Chondrocyte (in vitro differentiated cells): ENCODE measurements at places on chromosomes 11 and 22. TPM values are rescaled to one million over a fixed set of nuclear protein-coding genes. Genes with fewer than 3 reads are reported as not detected.

DNA sequence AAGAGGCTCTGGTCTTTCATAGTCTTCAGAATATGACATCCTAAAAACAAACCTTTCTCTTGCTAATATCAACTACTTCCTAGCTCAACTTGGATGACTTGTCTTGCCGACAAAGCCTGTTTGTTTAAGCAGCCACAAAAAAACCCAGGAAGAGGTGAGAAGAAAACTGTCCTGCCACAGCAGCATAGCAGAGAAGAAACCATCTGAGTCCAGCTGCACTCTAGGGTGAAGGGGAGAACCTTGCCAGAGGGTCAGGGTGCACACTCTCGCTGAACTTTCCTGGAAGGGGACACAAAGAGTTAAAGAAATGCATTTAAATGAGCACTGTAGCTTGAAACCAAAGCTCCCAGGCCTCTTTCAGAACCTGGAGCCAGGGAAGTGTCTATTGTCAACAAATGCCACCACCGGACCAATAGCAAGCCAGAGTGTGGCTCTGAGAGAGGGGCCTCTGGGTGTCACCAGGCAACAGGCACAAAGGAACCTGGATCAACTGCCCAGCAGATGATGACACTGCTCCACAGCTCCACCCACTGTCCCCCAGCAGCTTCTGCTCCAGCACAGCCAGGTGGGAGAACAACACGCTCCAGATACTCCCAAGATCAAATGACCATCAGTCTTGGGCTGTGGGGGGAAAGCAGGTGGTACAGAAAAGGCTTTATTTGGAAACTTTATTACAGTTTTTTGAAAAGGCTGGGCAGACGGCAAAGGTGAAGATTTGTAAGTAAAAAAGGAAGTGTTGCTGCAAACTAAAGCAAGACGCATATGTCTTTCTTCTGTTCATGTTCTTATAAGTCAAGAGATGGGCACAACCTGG lies 105.7 kb downstream of the RASSF10 start:
- DNase-seq, result no peak

DNA sequence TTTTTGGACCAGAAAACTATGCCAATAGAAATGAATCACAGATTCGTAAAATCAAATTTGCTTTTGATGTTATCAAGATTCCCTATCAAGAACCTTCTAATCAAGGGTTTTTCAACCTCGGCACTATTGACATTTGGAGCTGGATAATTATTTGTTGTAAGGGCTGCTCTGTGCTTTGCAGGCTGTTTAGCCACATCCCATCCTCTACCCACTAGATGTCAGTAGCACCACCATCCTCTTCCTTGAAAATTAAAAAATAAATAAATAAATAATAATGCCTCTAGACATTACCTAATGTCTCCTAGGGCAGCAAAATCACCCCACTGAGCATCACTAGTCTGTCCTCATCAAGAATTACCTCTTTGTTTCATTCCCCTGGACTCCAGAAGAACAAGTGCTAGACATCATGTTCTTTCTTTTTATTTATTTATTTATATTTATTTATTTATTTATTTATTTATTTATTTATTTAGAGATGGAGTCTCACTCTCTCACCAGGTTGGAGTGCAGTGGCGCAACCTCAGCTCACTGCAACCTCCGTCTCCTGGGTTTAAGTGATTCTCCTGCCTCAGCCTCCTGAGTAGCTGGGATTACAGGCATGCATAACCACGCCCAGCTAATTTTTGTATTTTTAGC lies 744.7 kb downstream of the KCNA4 start:
- no peak for DNase-seq

KRTAP5-10 gene
- not detected in 3 replicates for total RNA-seq

SMC1B gene
- total RNA-seq, result not detected in 3 replicates

DNA sequence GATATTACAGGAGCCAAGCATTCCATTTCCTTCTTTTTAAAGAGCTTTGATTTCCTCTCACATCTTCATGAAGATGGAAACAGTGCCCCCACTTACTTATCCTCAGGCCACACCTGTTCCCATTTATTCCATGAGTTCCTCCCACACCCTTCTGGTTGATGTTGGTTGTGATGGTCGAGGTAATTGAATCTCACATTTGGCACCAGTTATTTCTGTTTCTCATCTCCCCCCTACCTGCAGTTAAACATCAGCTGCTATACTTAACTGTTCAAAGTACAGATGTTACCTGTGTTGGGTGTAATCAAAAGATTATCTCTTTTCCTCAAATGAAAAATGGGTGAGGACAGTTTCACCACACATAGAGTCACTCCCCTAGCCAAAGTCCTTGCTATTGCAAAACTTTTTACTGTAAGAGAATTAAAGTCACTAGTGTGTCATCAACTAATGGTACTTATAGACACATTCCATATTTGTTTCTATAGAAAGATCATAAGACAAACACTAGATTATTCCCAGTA lies 1.9 kb downstream of the TMEM45B start:
- no peak for DNase-seq

- DNase-seq, result no peak
Observed at GRCh38 chr11:126597041-126597440, 241.6 kb downstream of the ST3GAL4 start.

ALKBH8 gene
- total RNA-seq, result 5.8 to 9.2 TPM (median 6.2 TPM) in 3 replicates

- no peak for DNase-seq
Observed at GRCh38 chr11:36349351-36350136, 53.5 kb downstream of the PRR5L start.

GRCh38 chr11:105786741-105787140 lies 176.9 kb downstream of the GRIA4 start:
- no peak for DNase-seq

- no peak for DNase-seq
Observed at GRCh38 chr22:50035131-50035881, 22.7 kb upstream of the IL17REL start.

DNA sequence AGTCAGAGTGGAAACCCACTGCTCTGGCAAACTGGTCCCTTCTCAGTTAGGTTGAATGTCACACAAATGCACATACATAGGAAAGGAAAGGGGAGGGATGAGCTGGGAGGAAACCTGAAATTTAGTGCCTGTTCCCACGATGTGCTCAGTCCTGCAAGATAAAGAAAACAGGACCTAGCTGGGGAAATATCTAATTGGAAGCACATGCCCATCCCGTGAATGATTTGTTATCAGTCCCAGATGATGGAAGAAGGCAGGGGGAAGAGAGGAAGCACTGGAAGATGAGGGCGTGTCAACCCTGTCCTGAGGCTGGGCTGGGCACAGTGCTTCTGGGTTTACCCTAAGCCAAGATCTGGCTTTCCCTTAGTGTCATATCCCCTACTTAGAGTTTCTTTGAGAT lies 173.9 kb downstream of the NAV2 start:
- no peak for DNase-seq

- DNase-seq, result no peak
Observed at GRCh38 chr11:80451105-80451504, 1010.3 kb upstream of the TENM4 start.

FADD gene
- 23.2 to 26.8 TPM (median 26.2 TPM) in 3 replicates for total RNA-seq

- no peak for DNase-seq
Observed at GRCh38 chr11:46275964-46276641, 1.4 kb upstream of the CREB3L1 start.

GRCh38 chr22:37994049-37994448 lies 9.7 kb upstream of the SOX10 start:
- DNase-seq, result no peak

DNA sequence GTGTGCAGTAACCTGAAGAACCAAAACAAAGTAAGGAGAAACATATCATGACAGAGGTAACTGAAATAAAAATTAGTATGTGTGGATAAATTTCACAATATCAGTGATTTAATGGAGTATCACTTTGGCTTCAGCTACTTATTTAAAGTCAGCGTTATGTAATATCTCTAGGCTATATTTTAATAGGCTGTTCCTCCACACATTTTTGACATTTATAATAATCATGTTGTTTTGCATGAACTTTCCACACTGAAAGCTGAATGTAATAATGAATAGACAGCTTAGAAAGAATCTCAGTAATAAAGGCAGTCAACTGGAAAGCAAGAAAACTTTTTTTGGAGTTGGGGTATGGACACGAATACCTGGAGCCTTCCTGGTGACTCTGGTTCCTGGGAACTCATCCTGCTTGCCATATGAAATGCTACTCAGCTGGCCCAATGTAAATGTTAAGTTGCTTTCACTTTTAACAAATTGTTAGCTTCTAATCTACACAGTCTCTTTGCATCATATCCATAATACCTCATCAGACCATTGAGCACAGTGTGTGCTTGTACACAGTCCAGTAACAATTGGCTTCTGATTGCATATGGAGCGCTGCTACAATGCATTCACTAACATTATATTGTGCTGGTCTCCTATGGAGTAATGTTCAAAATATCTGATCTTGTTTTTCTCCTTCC lies 257.7 kb downstream of the SOX6 start:
- no peak for DNase-seq

DNA sequence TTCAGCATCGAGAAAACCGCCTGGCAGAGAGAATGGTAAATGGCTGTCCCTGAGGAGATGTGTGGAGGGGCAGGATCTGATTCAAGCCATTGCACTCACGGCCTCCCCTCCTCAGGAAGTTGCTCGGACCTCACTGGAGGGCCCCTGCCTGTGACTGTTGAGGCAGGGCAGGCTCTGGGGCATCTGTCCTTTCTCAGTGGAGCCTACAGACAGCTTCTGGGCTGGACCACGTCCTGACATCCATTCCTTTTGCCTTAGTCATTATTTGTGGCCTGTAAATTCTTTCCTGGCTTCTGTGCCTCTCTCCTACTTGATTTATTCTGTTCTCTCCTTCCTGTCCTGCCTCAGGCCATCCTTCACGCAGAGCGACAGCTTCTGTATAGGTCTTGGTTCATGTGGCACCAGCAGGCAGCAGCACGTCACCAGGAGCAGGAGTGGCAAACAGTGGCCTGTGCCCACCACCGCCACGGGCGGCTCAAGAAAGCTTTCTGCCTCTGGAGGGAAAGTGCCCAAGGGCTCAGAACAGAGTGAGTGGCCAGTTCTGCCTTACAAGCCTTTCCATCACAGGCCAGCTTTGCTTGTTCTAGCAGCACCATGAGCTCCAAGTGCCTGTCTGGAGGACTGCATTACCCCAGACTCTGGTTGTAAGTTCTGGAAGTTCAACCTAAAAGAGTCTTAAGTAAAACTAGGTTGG lies 59.6 kb downstream of the PISD start:
- DNase-seq, result no peak

DNA sequence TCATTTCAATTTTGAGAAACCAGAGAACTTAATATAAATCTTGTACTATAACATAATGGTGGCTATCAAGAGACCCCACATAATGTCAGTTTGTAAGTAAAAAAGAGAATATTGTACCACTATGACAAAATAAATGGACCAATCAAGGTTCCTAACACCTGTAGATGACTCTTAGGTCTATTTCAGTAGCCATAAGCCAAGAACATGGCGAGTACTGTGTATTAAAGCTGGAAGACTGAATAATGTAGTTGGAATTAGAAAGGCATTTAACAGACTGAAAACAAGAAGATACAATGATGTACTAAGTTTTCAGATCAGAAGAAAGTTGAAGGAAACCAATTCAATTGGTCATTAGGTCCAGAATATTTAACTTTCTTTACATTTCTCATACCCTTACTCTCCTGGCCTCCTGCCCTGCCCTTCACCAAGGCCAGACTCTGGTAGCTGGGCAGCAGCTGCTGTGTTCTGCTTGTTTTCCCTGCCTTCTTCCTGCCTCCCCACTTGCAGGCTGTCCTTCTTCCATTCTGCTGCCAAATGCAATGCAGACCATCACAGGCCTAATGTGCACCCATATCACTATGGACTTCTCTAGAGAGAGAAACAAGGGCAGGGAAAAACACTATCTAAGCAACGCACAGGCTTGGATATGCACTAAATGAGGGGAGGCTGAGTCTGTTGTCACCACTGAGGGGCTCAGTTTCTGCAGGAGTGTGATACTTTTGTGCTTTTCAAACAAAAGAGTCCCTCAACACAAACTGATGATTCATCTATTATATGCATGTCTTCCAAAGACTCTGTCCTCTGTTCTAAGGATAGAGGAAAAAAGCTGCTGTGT lies 60.1 kb downstream of the RAB30 start:
- no peak for DNase-seq

CSNK1E gene
- 126 to 132 TPM (median 129 TPM) in 3 replicates for total RNA-seq

UBXN1 gene
- total RNA-seq, result 72.0 to 82.2 TPM (median 81.6 TPM) in 3 replicates

- no peak for DNase-seq
Observed at GRCh38 chr22:34356481-34356880, 436.2 kb upstream of the LARGE1 start.

- peak; percentile 65 for DNase-seq
Observed at GRCh38 chr11:8213376-8213775, 44.6 kb upstream of the RIC3 start.

DNA sequence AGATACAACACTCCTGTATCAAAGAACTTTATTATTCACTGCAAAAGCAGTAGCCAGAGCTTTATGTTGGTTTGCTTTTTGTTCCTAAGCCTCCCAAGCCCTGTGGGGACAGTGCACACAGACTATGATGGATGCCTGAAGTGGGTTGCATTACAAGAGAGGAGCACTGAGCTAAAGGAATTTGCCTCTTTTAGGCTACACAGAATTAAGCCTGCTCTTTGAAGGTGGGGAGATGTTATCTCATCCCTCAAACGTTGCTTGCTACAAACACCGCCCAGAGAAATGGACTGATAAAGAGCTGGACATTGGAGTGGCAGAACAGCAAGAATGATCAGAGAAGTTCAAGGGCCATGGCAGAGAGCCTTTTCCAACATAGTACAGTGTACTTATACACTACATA lies 2.5 kb upstream of the POGLUT3 start:
- no peak for DNase-seq

DNA sequence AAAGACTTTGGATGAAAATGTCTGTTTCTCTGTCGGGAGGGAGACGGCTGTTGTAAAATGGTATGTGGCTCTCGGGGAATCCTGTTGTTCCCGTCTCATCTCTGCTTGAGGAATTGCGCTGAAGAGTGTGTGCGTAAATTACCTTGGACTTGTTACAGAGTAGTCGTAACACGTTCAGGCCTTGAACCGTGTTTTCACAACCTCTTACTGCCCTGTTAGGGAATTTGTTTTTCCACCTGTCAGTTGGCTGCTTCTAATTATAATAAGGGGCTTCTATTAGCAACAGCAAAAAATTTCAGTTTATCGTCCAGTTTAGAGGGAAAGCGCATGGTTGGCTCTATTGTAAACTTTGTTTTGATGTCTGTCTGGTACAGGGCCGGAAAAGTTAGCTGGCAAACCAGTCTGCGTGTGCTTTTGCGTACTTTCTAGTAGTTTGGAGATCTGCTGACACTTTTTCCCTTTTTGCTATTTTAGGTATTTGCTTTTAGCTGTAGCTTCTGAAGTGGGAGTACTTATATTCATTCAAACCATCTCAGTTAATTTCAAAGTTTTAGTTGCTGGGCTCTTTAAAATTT lies 1.5 kb downstream of the HIPK3 start:
- DNase-seq, result no peak

FGF4 gene
- not detected in 3 replicates for total RNA-seq

TAF1D gene
- total RNA-seq, result 83.8 to 85.7 TPM (median 84.5 TPM) in 3 replicates
